Daoy (cell line): ENCODE measurements at places on chromosomes 12 and 14. TPM values are rescaled to one million over a fixed set of nuclear protein-coding genes. Genes with fewer than 3 reads are reported as not detected.

GRCh38 chr12:131126662-131127173 is 173.0 kb downstream of the ADGRD1 start:
- DNase-seq: no peak

- no peak for DNase-seq
Measured at GRCh38 chr14:80135305-80136088, 75.8 kb downstream of the DIO2 start.

GRCh38 chr12:97452230-97452629 is 10.4 kb upstream of the RMST start:
- DNase-seq: no peak

DNA sequence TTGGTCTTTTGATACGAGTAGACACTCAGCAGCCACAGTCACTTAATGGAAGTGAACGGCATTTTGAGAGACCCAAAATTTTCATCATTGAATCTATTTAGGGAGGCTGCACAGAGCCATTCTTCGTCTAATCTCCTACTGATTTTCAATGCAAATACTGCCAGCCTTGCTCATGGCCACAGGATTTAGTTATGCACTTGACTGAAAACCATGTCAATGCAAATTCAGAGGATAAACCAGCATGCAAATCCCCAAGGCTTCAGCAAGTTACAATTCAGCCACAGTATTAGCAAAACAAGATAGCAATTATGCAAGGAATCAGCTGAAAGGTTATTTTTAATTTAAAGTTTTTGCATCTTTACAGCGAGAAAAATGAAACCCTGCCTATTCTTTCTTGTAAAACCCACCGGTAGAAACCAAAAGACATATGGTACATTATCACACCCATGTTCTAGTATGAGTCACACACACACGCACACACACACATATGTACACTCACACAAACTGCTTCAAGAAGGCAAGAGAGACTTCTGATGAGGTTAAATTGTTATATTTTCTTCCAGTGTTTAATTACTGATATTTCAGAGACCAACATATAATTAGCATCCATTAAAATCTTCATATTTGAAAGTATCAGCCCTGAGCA is 985.3 kb upstream of the FLRT2 start:
- no peak for DNase-seq

- peak; percentile 88 for DNase-seq
Measured at GRCh38 chr14:56117765-56118610, at the start of gene PELI2. TSS of gene PELI2 (plus strand) at chr14:56118411. CDS start at chr14:56118661, 250 bp downstream.

- no peak for DNase-seq
Measured at GRCh38 chr14:29518335-29518734, 409.3 kb downstream of the PRKD1 start.

DNA sequence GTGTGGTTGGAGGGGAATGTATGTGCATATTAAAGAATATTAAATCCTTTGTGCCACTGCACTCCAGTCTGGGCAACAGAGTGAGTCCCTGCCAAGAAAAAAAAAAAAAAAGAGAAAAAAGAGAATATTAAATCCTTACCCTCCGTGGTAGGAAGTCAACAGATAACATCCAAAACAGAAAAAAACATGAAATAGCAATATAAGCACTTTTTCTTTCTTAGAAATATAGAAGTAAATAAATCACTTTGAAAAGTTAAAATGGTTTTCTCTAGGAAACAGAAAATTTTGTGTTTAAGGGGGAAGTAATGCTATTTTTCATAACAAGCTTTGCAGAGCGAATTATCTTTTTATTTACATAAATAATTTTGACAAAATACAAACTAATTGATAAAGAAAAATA is 17.6 kb downstream of the SOS2 start:
- DNase-seq: no peak

GRCh38 chr12:65477721-65478120 is 199.2 kb downstream of the MSRB3 start:
- DNase-seq: no peak

GRCh38 chr12:4822572-4822971 is 87.1 kb upstream of the KCNA1 start:
- no peak for DNase-seq

GRCh38 chr12:49039421-49040363 is 20.9 kb downstream of the KMT2D start:
- no peak for DNase-seq

- no peak for DNase-seq
Measured at GRCh38 chr12:116695464-116695725, 42.5 kb downstream of the SPRING1 start.

- DNase-seq: no peak
Measured at GRCh38 chr12:108106599-108106998, 22.5 kb upstream of the WSCD2 start.

DNA sequence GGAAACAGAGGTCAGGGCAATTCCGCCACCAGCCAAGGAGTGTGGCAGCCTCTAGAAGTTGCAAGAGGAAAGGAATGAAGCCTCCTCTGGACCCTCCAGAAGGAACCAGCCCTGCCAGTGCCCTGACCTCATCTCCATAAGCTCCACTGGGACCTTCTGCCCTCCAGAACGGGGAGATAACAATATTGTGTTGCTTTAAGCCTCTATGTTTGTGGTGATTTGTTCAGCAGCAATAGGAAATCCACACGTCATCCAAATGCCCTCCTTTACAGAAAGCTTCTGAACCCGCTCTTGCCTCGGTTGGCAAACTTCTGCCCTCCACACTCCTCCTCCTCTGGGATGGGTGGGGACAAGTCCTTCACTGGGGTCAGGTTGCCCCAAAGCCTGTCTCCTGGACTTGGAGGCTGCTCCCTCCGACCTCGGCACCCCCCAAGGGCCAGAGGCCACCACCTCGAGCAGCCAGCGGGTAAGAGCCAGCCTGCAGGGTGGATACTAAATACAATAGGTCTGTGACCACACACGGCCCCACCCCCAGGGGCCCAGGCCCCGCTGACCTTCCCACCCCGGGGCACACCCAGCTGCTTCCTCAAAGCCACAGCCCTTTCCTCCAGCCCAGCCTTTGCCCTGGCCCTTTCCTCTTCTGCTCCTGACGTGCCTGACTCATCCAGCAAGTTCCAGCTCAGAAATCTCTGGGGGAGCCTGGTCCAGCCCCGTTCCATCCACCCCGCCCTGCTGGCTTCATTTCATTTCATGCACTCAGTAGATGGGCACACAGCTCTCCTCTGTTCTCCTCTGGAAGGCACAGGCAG is 58.7 kb upstream of the NCOR2 start:
- DNase-seq: peak; percentile 80

DNA sequence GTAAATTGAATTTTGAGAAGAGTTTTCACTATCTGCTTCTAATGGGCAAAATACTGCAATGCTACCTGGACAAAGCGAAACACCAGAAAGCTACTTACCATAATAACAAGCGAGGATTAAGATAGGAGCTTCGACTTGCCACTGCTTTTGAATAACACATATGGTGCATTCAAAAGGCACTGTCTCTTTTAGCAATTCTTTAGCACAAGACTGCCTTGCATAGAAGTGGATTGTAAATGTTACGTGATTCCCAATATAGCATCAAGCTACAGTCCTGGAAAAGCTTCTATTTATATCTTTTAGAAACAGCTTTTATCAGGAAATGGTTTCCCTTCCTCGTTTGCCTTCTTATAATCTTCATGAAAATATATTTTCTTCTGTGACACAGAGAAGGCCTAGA is 258.7 kb upstream of the PDE3A start:
- no peak for DNase-seq

- peak; percentile 22 for DNase-seq
Measured at GRCh38 chr12:29147731-29148595, 1.1 kb upstream of the FAR2 start.

DNA sequence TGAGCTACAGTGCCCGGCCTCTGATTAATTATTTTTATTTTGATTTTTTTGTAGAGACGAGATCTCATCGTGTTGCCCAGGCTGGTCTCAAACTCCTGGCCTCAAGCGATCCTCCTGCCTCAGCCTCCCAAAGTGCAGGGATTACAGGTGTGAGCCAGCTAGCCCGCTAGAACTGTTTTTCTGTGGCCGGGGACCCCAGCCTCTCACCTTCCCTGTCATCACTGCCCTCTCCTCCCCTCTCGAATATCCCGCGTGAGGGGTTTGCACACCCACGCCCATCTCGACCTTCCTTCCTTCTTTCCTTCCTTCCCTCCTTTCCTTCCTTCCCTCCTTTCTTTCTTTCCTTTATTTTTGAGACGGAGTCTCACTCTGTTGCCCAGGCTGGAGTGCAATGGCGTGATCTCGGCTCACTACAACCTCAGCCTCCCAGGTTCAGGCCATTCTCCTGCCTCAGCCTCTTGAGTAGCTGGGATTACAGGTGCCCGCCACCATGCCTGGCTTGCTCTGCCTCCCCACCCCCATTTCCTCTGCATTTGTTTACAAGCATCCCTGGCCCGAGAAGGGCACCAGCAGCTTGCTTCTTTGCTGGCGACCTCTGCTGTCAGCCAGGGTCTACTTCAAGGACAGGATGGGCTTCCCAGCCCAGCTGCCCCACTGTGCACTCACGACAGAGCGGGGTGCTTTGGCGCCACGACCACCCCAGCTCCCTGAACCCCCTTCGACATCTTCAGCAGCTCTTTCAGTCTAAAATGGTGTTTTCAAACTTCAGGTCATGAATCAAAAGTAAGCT is 4.3 kb upstream of the TRAF3 start:
- DNase-seq: no peak

GRCh38 chr14:23056145-23056955 is 970 bp downstream of the CDH24 start:
- DNase-seq: peak; percentile 84

GRCh38 chr14:45135156-45135555 is 574 bp upstream of the FANCM start:
- peak; percentile 5 for DNase-seq

GRCh38 chr14:74922752-74923401 is at the start of gene RPS6KL1:
TSS of gene RPS6KL1 (minus strand) at chr14:74923260. CDS start at chr14:74921541, 1,719 bp downstream.
- DNase-seq: peak; percentile 93

DNA sequence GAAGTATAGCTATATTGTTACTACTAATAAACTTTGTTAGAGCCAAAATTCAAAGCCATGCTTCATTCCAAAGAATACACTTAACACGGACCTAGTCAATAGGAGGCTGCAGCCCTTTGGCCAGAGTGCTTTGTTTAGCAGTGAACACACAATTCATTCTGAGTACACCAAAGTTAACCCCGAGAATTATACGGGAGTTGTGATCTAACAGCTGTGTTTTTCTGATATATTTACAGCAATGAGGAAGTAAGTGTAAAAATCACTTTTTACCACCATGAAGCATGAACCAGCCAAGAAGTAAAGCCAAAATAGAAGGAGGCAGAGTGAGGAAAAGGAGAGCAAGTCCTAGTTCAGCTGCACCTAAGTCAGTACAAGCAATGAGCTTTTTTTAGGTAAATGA is 156.8 kb upstream of the PDE3A start:
- DNase-seq: no peak

GRCh38 chr12:45425426-45425825 is 209.5 kb downstream of the ANO6 start:
- DNase-seq: no peak

- DNase-seq: no peak
Measured at GRCh38 chr12:105854071-105854470, 284.7 kb downstream of the NUAK1 start.

- no peak for DNase-seq
Measured at GRCh38 chr14:44720707-44721106, 213.6 kb upstream of the FSCB start.

DNA sequence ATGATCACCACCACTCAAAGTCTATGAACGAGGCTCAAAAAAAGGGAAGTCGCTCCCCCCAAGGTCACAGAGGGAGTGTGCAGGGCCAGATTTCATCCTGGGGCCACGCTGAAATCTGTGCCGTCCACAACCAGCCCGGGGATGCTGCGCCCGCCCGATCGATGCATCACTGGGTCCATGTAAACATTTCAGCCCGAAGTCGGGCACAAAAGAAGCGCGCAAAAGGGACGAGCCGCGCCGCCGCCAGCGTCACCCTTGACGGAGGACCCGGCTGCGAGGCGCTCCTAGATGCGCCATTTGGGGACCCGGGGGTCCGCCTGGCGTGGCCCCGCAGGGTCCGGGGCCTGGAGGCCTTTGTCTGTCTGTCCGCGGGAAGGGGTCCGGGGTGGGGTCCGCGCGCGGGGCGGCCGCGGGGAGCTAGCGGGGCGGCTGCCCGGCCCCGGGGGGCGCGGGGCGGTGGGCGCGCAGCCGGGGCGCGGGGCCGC is 503 bp downstream of the FBXO21 start:
- peak; percentile 43 for DNase-seq

GRCh38 chr12:19223018-19223417 is 93.5 kb downstream of the PLEKHA5 start:
- DNase-seq: no peak

DNA sequence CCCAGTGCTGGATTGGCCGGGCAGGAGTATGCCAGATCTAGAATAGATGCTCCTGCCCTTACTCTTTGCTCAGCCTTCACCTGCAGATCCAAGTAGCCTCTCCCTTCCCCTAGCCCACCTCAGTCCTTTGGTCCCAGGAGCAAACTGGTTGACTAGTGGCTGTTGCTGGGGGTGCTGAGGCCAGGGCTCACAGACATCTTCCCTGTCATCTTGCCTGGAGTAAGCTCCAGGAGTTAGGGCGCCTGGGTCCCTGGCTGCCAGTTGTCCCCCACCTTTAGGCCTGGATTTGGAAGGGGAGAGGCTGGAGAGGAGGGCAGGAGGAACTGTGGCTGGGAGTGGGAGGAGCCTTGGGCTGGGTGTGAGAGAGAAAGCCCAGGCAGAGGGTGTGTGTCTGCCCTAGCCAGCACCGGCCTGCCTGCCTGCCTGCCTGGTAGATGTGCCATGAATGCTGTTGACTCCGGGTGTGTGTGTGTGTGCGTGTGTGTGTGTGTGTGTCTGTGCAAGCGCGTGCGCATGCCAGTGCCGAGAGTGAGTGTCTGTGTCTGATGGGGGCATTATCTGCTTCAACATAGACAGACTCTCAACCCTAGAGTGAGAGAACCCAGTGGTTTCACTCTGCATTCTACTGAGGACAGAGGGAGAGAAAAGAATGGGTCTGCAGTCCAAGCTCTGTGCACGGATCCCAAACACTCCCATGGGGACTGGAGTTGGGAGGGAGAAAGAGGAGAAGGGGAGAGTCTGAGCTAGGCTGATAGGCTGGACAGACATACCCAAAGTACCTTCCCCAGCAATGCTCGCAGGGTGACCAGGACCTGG is 845 bp upstream of the RARG start:
- DNase-seq: peak; percentile 37

Gene TMEM132C
- total RNA-seq: 0.42 TPM in 1 of 2 replicates, not detected in the other

Gene KHNYN
- 22.4 and 29.4 TPM in 2 replicates for total RNA-seq

Gene DLK1
- 0.06 TPM in 1 of 2 replicates, not detected in the other for total RNA-seq

Gene LRFN5
- total RNA-seq: 2.0 and 2.8 TPM in 2 replicates

Gene RFX4
- total RNA-seq: not detected in 2 replicates

Gene SERPINA1
- total RNA-seq: 26.1 and 30.8 TPM in 2 replicates

Gene SERPINA12
- not detected in 2 replicates for total RNA-seq

Gene KRT8
- 107 and 111 TPM in 2 replicates for total RNA-seq

Gene TULP3
- total RNA-seq: 24.5 and 28.5 TPM in 2 replicates

Gene TAS2R20
- 0.74 TPM in 1 of 2 replicates, not detected in the other for total RNA-seq

Gene CDKL1
- 2.5 and 4.7 TPM in 2 replicates for total RNA-seq

Gene SRGAP1
- total RNA-seq: 0.91 and 1.7 TPM in 2 replicates

Gene ADCY6
- total RNA-seq: 9.0 and 9.2 TPM in 2 replicates

Gene MYRFL
- 0.09 TPM in 1 of 2 replicates, not detected in the other for total RNA-seq
